Stimulated activated CD8-positive, alpha-beta memory T cell treated with anti-CD3 and anti-CD28 coated beads, Interleukin-2, amount 100 ng/mL, for 1 hour (primary cell): ENCODE measurements at places on chromosomes 4 and X.

- DNase-seq = no peak
These were observed 107.0 kb upstream of the AR start for GRCh38 chrX:67436867-67437266.

GRCh38 chr4:7430965-7431695, 3.6 kb downstream of the PSAPL1 start:
- no peak for DNase-seq

DNA sequence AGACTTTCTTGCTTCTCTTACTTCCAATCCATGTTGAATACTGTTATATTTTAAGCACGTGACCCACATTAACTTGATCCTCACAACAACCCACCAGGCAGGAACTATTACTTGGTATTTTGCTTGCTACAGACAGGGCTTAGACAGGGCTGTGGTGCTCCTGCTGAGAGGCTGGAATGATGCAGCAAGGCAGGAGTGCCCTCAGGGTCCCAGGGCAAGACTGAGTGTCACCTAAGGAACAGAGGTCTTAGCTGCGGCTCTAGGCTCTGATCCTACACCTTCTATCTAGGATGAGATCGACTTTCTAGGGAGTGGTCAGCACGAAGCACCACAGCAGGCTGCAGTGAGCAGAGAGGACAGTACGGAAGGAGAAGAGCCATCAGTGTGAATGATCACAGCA, 20.0 kb downstream of the TAPT1 start:
- DNase-seq = no peak

DNA sequence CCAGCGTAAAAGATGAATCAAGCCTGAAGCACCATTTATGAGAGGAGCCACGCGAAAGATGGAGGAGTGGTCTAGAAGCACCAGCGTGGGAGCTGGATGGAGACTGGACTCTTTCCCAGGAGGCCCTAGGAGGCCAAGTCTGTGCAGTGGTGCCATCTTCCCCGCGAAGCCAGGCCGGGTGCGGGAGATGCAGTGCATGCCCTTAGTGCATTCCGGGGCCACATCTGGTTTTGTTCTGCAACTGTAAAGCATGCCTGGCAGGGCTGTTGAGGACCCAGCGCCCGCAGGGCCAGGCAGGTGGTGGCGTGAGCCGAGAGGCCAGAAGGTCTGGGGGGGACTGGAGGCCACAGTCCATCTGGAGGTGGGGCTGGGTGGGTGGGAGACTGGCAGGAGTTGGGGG, 78.6 kb upstream of the ADRA2C start:
- DNase-seq = no peak

GRCh38 chr4:153585026-153585425, 99.1 kb upstream of the TLR2 start:
- DNase-seq = no peak

- no peak for DNase-seq
These were observed 117.6 kb upstream of the PCDH18 start for GRCh38 chr4:137649711-137650450.

DNA sequence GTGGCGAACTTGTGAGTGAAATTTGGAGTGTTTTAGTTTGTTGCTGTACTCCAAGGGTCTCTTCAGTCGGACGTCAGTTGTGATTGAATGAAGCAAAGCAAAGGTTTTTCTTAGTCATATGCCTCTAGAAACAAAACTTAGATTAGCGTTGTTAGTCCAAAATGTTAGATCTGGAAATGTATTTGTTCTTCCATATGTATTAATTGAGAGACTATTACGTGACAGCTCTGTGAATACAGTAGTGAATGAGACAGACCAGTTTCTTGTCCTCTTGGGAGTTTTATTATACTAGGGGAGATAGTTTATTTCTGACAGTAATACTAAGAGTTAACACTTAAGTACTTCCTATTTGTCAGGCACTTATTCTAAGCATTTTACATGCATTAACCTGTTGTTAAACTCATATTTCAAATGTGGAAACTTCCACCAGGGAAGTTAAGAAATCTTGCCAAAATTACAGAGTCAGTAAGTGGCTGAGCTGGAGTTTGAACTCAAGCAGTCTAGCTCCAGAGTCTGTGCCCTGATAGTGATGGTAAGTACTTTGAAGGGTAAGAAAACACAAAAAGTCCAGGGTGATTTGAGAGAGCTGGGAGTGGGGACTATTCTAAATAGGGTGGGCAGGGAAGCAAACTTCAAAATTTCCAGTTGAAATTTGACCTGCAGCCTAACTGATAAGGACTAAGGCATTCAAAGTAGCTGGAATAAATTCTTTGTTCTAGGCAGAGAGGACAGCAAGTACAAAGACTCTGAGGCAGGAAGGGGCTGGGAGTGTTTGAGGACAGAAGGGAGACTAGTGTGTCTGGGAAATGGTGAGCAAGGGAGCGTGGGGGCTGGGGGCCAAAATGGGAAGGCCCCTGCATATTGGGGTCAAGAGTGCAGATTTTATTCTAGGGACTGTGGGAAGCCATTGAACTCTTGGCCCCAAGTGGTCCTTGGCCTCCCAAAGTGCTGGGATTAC, 17.0 kb downstream of the ADD1 start:
- DNase-seq = no peak

DNA sequence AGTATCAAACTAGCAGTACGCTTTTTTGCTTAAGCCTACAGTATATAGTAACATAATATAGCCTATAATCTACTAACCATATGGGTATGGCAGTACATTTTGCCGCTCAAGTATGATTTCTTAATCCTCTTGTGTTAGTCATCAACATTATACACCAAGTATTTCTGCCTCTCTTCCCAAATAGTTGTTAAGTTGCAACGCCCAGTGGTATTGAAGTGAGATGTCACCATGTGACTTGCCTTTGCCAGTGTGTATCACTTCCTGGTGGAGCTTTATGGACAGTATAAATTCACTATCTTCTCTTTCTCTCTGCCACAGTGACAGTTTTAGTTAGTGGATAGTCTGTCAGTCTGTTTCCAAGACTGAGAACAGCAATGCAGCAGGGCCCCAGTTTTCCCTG, 535.5 kb downstream of the PDHA2 start:
- DNase-seq = no peak

DNA sequence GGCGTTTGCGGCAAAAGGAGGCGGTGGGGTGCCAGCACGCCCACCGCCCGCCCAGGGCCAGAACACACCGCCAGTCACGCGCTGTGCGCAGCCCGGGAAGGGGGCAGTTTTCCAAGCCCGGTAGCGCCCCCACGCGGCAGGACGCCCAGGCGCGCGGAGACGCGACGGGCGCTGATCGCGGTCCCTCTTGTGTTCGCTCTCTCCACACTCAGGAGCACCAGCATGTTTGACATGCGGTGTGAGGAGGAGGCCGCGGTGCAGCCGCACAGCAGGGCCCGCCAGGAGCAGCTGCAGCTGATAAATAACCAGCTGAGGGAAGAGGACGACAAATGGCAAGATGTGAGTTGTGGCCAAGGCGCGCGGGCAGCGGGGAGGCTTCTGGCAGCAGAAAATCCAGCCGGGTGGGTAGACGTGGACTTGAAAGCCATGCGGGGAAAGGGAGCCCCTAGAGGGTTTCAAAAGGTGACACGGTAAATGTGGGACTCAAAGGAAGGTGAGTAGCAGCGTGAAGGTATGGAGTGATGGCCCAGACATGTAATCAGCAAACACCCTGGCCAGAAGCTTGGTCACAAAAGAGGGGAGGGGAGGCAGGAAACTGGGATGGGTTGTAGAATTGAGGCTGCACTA, 104.1 kb downstream of the PHOX2B start:
- DNase-seq = no peak

DNA sequence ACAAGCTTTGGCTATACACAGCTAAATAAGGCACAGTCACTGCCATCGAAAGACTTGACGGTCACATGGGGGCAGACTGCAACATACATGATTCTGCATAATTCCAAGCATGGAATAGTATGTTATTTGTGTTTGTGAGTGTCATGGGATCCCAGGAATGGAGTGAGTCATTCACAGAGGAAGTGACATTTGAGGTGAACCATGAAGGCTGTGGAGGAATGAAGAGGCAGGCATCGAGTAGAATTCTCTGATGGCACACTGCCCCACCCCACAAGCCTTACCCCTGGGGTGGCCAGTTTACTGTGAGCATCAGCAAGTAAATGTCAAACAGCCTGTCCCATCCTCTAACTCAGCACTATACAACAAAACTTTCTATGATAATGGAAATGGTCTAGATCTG, 619.7 kb downstream of the MID1IP1 start:
- no peak for DNase-seq

DNA sequence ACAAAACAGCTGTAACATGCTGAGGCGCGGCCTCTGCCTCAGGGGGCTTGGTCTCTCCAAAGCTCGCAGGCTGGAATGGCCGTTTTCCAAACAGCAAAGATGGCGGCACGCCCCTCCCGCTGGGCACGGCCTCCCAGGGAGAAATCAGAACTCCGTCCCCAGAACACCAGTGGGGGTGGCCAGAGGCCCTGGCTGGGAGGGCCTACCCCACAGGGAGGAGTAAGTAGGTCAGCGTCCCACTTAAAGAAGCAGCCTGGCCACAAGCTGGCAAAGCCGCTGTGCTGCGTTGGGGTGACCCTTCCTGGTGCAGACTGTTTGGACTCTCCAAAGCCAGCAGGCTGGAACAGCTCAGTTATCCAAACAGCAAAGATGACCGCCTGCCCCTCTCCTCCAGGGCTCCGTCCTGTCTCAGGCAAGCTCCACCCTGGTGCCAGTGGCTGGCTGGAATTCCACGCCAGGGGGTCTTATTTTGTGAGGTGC, 862.8 kb downstream of the TRIML1 start:
- no peak for DNase-seq

GRCh38 chr4:150316332-150317205, 238.3 kb downstream of the DCLK2 start:
- no peak for DNase-seq

DNA sequence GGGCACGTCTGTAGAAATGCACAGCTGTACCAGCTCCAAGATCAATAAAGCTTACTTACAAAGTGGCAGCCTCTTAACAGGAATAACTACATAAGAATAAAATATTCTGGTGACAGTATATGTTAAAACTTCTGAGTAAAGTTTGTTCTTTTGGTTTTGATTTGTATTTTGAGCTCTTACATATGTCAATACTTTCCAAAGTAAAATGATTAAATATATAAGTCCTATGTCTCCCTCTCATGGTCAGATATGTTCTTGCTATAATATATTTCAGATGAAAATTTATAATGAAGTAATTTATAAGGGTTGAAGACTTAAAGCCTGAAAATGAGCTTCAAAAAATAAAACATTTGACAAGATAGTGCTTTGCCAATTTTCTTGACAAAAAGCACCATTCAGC, 254.4 kb downstream of the NPFFR2 start:
- DNase-seq = no peak

DNA sequence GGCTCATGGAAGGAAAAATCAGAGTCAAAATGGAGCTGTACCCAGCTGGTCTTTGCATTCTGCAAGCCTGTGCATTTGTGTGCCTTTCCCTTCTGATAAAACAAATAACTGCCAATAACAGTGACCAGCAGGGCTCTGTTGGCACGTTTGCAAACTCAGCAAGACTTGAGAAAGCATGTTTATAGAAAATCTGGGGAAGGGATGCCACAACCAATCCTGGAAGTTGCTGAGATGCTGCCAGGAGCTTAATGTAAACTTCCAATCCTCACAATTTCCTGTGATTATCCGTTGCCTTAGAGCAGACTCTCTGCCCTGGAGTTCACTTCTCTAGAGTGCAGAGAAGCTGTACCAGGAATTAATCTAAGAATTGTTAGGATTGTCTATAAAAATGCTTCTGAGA, 6.9 kb upstream of the ANXA3 start:
- no peak for DNase-seq

DNA sequence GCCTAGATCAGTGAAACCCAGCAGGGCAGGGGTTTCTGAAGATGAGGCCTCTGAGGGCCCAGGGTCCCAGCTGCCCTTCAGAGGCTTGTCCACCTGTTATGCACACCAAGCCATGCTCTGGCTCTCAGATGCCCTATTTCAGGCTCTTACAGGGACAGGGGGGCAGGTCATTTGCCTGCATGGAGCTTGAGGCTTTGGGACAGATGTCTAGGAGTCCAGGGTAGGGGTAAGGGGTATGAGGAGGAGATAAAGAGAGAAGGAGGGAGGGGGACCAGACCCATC, 4.7 kb upstream of the EFNB1 start:
- no peak for DNase-seq

GRCh38 chr4:1170156-1170975, 2.0 kb downstream of the SPON2 start:
- no peak for DNase-seq

DNA sequence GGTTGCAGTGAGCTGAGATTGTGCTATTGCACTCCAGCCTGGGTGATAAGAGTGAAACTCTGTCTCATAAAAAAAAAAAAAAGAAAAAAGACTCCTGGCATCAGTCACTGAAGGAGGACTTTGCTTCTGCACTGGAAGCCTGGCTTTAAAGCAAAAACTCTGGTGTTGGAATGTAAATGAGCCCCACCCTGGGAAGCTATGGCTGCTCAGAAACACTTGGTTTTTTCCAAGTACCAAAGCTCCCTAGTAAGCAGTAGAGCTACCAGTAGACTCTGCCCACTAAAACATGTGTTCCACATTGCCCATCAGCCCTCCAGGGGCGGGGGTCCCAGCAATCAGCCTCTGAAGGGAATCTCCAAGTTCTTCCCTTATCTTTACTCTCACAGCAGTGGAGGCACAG, 154.4 kb downstream of the SHROOM3 start:
- no peak for DNase-seq

- DNase-seq = no peak
These were observed 15.7 kb downstream of the C1QTNF7 start for GRCh38 chr4:15443371-15444160.

- DNase-seq = no peak
These were observed 95.2 kb upstream of the NAP1L5 start for GRCh38 chr4:88792821-88793220.

DNA sequence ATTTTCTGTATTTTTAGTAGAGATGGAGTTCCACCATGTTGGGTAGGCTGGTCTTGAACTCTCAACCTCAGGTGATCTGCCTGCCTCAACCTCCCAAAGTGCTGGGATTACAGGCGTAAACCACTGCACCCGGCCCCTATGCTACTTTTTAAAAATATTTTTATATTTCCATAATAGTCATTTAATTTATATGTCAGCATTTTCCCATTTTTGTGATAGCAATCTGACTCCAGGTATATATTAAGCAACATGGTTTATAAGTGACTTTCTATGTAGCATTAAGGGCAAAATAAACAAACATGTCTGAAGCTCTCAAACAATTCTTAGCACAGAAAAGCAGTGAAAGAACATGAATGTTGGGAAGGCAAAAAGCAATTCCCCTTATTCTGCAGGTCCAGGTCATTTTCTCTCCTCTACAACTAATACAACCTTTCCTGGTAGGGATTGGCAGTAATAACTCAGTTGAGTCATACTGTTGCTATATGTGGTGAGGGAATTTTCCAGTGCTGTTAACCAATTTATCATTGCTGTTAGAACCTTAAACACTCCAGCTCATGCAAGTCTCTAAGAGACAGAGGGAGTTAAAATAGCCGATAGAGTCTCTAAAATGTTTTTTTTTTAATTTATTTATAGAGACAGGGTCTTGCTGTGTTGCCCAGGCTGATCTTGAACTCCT, 24.0 kb downstream of the SMIM14 start:
- DNase-seq = no peak

DNA sequence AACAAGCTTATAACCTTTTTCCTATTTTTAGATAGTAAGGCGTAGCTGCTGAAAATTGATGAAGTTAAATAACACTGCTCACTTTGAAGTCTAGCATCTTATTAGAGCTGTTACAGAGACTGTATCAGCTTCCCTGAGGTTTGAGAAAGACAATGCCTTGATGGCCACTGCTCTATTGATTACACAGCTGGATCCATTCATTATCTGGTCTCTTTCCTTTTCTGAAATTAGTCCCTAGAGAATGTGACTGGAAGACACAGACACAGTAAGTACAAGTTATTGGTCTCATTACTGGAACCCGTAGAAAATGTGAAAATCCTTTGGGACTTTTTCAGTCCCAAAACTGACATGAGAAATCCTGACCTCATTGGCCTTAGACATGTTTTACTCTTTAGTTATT, 188.3 kb downstream of the NAF1 start:
- no peak for DNase-seq

GRCh38 chr4:52638717-52639116, 20.4 kb downstream of the USP46 start:
- no peak for DNase-seq
